ENCODE measurements at places on chromosomes 5 and 9.

DNA sequence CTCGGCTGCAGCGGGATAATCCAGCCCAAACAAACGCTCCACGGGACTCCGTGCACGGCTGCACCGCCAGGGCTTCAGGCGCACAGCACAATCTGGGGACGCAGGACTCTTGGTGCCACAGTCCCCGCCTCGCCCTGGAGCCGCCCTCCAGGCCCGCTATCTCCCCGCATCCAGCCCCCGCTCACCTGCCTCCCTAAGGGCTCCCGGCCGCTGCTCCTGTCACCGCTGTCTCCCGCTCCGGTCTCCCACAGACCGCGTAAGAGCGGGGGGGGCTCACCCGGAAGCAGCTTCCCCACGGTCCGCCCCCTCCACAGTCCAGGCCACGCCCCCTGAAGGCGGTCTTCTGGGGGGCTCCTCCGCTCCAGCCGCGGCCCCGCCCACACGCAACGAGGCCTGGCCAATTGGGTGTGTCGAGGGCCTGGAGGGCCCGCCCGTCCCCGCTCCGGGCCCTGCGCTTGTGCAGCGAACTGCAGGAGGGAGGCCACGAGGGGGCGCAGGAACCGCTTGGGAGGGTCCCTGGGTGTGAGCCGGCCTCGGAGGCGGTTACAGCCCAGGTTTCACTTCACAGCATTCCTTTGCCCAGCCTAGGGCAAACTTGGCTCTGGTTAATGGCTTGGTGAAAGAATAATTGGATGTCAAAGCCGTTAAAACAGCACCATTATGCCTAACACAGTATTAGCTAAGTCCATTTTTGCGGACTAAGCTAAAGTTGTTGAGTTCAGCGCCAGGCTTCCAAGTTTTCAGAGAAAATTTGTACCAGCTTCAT is at the start of gene ALAD:
TSS of gene ALAD (minus strand) at position 258 of the 766 bp plus-strand sequence. CDS start 7,725 bp downstream, outside the sequence.
- DNase-seq = peak; percentile 98

DNA sequence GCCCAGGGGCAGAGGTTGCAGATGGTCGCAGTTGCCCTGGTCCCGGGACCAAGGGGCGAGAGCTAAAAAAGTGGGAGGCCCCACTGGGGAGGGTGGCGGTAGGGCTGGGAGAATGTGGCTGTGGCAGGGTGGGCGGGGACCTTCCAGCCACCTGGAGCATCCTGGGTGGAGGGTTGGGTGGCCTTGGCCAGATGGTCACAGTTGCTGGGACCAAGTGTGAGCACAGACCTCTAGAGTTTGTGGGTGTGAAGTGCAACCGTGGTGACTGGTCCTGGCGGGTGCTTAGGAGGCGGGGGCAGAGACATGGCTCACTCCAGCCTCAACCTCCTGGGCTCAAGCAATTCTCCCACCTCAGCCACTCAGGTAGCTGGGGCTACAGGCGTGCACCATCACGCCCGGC is 5.7 kb upstream of the TRAF2 start:
- no peak for DNase-seq

DNA sequence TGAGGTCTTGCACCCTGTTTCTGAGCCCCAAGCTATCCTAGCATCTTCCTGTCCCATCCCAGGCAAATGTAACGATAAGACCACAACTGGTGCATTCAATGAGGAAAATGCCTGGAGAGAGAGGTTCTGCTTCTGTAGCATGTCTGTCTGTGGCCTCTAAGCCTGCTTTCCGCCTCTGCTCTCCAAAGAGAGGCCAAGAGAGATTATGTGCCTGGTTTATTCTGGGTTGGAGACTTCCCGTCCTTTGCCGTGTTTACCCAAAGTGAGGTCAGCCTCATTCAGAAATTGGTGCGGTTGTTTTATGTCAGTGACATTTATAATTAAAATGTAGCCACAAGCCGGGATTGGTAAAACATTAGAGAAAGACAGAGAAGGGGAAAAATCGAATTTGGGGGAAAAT is 77.8 kb downstream of the FGF1 start:
- DNase-seq = no peak

GRCh38 chr5:33328818-33329217 is 111.9 kb upstream of the TARS1 start:
- DNase-seq = no peak

DNA sequence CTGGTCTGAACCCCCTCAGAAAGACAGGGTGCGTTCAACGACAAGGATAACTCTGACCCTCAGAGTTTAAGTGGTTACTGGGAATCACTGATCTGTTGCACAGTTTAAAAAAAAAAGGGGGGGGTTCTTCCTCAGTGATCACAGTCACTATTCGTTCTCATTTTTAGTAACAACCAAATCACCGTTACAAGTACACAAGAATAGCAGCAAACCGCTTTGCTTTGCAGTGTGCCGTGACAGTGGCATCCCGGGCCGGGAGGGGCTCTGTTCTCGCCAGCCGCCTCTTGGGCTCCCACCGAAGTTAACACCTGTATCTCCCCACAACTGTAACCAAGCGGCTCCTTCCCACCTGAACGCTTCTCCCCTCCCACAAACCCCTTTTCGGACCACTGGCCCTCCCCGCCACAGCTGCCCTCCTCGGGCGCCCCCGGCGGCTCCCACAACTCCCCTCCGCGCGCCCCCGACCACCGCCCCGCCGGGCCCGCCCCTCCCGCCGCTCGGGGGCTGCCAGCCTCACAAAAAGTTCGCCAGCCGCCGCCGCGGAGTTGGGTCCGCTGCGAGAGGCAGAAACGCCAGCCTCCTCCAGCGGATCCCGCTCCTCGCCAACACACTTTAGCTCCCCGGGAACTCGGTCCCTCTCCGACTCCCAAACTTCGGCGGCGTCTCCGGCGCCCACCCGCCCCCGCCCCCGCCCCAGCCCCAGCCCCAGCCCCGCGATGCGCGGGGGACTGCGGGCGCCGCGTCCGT is 1.2 kb downstream of the SSBP2 start:
- DNase-seq = peak; percentile 23

DNA sequence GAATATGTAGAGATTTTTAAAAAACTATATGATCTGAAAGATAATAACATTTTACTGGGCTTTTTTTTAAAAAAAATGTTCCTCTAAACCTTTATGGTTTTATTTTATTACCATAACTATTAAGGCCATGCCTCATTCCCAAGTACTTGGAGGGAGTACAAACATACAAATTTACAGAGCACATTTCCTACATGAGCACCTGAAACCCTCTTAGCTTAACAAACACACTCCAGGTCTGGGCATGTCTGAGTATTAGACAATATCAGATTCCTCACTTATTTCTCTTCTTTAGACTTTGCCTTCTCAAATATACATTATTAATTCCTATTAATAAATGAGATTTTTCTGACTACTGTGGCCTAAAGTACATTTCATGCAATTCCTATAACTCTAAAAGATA is 319.2 kb downstream of the SLCO4C1 start:
- DNase-seq = no peak

DNA sequence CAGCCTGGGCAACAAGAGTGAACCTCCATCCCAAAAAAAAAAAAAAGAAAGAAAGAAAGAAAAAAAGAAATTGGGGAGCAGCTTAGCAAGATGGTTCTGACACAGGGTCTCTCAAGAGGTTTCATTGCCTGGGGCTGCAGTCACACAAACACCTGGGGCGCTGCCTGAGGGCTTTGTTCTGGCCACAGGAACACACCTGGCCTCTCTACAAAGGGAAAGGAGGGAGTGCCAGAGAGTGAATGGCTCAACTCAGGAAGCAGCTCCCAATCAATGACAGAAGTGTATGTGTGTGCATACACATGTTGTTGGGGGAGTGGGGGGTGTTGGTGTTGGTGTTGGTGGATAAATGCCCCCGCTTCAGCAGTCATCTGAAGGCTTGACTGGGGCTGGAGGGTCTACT is 32.4 kb upstream of the CTNNA1 start:
- DNase-seq = no peak

GRCh38 chr9:120366644-120367019 is 213.3 kb downstream of the CDK5RAP2 start:
- DNase-seq = no peak

Measured in HEK293T (cell line).